ENCODE measurements at places on chromosomes 3 and 15. TPM values are rescaled to one million over a fixed set of nuclear protein-coding genes. Genes with fewer than 3 reads are reported as not detected.
A peak's percentile ranks its signal among the peaks of the same experiment; 100 is the strongest.

GRCh38 chr3:62559831-62560445, 186.6 kb upstream of the FEZF2 start:
- H3K36me3 ChIP-seq: no peaks in the 10 kb centered on the region
- DNase-seq: peak; percentile 56
- no peaks in the 10 kb centered on the region for H3K4me1 ChIP-seq
- H3K27me3 ChIP-seq: peaks cover 2% of the 10 kb centered on the region
- H3K4me3 ChIP-seq: no peak overlapping the region

GRCh38 chr15:74957476-74958035, 984 bp upstream of the RPP25 start:
- peak overlapping the region; percentile 46 for H3K4me3 ChIP-seq
- DNase-seq: no peak
- no peak overlapping the region for H3K27ac ChIP-seq
- H3K4me1 ChIP-seq: peaks cover 62% of the 10 kb centered on the region
- H3K27me3 ChIP-seq: no peaks in the 10 kb centered on the region
- H3K36me3 ChIP-seq: no peaks in the 10 kb centered on the region

GRCh38 chr3:193231201-193231600, 9.8 kb upstream of the PLAAT1 start:
- DNase-seq: no peak
- no peaks in the 10 kb centered on the region for H3K4me1 ChIP-seq
- no peaks in the 10 kb centered on the region for H3K27me3 ChIP-seq
- H3K4me3 ChIP-seq: no peak overlapping the region
- H3K27ac ChIP-seq: no peak overlapping the region

CPNE4 gene
- 0.43 TPM for total RNA-seq

ISL2 gene
- not detected for total RNA-seq

DNA sequence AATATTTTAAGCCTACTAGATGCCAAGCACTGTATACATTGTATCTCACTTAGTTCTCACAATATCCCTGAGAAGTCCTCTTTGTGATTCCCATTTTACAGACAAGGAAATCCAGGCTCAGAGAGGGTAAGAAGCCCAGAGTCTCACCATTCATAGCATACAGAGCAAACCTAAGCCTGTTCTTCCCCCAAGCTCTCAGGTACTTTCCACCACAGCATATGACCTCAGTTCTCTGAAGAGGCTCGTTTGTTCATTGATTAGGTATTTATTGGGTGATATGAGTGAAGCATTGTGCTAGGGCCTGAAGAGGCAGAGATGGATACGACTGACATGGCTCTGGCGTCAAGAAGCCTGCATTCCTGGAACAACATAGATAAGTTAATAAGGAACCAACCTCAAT, 310.9 kb upstream of the UMPS start:
- no peaks in the 10 kb centered on the region for H3K27me3 ChIP-seq
- H3K27ac ChIP-seq: no peak overlapping the region
- H3K4me3 ChIP-seq: no peak overlapping the region
- DNase-seq: no peak
- H3K36me3 ChIP-seq: peaks cover 38% of the 10 kb centered on the region

ZBTB20 gene
- 52.4 TPM for total RNA-seq

GRCh38 chr3:141000027-141000663, 51.0 kb upstream of the SPSB4 start:
- no peaks in the 10 kb centered on the region for H3K4me1 ChIP-seq
- H3K27ac ChIP-seq: no peak overlapping the region
- peak; percentile 78 for DNase-seq
- no peaks in the 10 kb centered on the region for H3K36me3 ChIP-seq
- no peak overlapping the region for H3K4me3 ChIP-seq
- H3K27me3 ChIP-seq: no peaks in the 10 kb centered on the region

MYRIP gene
- 0.71 TPM for total RNA-seq

GRCh38 chr3:33167716-33168336, 50.8 kb downstream of the SUSD5 start:
- H3K4me3 ChIP-seq: no peak overlapping the region
- no peaks in the 10 kb centered on the region for H3K27me3 ChIP-seq
- H3K36me3 ChIP-seq: no peaks in the 10 kb centered on the region
- DNase-seq: no peak
- no peaks in the 10 kb centered on the region for H3K4me1 ChIP-seq

- no peak overlapping the region for H3K4me3 ChIP-seq
- peaks cover 22% of the 10 kb centered on the region for H3K4me1 ChIP-seq
- H3K27ac ChIP-seq: no peak overlapping the region
Measured at GRCh38 chr3:184672977-184673870, 38.6 kb downstream of the MAGEF1 start.

LSAMP gene
- 21.9 TPM for total RNA-seq

DNA sequence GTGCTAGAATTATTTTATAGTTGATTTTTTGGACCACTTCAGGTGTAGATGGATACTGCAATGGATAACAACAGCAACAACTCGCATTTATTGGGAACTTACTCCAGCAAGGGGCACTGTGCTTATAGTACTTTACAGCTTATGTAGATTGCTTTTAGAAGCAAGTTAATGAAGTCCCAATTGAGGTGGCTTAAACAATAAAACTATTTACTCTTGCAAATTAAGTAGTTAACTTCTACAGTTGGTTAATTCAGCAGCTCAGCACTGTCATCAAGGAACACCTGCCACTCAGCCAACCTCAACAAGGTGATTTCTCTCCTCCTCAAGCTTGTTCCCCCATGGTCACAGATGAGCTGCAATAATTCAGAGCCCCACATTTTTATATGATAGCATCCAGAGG, 124.1 kb downstream of the RASA2 start:
- no peak overlapping the region for H3K27ac ChIP-seq
- H3K4me1 ChIP-seq: peaks cover 5% of the 10 kb centered on the region
- H3K4me3 ChIP-seq: no peak overlapping the region
- H3K36me3 ChIP-seq: peaks cover 21% of the 10 kb centered on the region
- H3K27me3 ChIP-seq: no peaks in the 10 kb centered on the region

DNA sequence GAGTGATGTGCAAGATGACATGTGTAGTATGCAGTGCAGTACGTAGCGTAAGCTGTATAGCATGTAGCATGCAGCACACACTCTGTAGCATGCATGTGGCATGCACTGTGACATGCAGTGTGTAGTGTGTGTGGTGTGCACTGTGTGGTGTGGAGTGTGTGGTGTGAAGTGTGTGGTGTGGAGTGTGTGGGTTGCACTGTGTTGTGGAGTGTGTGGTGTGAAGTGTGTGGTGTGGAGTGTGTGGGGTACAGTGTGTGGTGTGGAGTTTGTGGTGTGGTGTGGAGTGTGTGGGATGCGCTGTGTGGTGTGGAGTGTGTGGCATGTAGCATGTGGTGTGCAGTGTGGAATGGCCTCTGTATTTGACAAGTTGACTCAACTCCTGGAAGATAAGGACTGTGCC, 39.2 kb downstream of the ROPN1B start:
- H3K36me3 ChIP-seq: peaks cover 31% of the 10 kb centered on the region
- DNase-seq: no peak
- H3K4me3 ChIP-seq: no peak overlapping the region
- H3K27ac ChIP-seq: no peak overlapping the region
- H3K27me3 ChIP-seq: no peaks in the 10 kb centered on the region

- DNase-seq: no peak
- no peak overlapping the region for H3K4me3 ChIP-seq
- no peaks in the 10 kb centered on the region for H3K4me1 ChIP-seq
- no peaks in the 10 kb centered on the region for H3K36me3 ChIP-seq
- H3K27ac ChIP-seq: no peak overlapping the region
Measured at GRCh38 chr3:107837895-107838612, 252.8 kb downstream of the CD47 start.

ASB14 gene
- 0.74 TPM for total RNA-seq

EMC7 gene
- 31.7 TPM for total RNA-seq

GOLGA8H gene
- 1.1 TPM for total RNA-seq

RPLP1 gene
- 201 TPM for total RNA-seq
